GM04504 (cell line): ENCODE measurements at places on chromosomes 1 and 21.

DNA sequence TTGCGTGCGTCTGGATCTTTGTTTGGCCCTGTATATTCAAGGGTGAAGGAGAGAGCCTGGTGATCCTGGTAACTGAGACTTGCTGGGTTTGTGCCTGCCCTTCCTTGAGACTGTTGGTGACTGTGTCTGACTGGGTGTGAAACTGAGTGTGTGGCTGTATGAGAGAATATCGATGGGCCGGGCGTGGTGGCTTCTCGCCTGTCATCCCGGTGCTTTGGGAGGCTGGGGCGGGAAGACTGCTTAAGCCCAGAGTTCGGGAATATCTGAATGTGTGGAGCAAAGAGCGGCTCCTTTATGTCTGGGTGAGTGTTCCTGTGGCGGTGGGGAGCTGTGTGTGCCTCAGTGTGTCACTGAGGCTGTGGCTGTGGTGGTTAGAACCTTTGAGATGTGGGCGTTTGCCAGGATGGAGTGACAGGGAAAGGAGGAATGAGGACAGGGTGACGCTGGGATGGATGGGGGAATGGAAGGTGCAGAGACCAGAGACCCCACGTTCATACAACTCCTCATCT is 2.7 kb upstream of the MARCKSL1 start:
- DNase-seq, result no peak

DNA sequence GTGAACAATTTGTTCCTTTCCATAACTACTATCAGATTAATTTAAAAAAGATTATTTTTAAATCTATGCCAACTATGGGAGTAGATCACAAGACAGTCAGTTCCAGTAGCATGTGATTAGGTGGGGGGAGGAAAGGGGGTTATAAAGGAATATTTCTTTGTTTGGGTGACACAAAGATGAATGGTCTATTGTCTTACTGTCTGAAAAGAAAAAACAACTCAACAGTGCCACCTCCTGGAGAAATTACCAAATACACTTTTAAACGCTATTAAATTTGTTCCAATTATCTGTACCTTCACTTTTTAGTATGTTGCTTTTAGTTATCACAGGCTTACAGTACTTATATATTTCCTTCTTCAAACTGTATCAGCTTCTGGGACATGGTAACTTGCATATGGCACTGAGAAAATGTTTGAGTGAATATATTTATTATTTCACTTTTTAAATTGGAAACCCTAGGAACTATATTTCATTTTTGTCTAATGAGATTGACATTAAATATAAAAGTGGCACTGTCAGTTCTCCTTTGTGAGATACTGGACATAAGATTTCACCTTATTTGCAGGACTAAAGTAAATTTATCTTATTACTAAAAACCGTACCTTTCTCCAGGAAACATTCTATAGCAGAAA is 1.7 kb upstream of the SORT1 start:
- peak; percentile 24 for DNase-seq

DNA sequence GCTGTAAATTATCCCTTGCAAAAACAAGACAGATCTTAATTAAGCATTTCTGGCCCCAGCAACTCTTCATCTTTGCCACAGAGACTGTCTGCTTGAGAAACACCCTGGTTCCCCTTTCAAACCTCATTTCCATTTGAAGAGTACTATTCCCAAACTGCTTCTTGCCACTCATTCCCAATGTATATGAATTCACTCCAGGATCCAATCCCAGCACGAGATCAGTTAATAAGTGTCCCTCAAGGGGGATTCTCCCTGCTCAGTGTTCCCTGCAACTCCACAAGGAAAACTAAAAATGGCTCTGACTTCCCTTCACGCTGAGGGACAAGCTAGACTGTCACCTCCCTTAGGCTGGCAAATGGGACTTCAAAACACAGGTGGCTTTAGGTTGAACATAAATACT is 173.2 kb downstream of the SIPA1L2 start:
- no peak for DNase-seq

DNA sequence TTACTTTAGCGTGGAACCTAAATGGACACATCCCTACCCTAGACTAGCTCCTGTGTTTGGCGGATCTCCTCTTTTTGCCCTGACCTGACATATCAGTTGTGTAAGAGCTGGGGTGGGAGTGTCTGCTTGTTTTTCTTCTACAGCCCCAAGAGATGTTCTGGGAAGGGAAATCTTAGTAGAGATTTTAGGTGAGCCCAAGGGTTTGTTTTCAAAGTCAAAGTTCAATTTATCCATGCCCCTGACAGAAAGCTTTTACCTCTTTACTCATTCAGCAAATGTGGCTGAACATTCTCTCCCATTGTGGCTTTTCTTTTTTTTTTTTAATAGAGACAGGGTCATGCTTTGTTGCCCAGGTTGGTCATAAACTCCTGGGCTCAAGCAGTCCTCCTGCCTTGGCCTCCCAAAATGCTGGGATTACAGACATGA is 7.3 kb upstream of the TARS2 start:
- no peak for DNase-seq

GRCh38 chr1:244368279-244368678 is 83.4 kb downstream of the ADSS2 start:
- no peak for DNase-seq

DNA sequence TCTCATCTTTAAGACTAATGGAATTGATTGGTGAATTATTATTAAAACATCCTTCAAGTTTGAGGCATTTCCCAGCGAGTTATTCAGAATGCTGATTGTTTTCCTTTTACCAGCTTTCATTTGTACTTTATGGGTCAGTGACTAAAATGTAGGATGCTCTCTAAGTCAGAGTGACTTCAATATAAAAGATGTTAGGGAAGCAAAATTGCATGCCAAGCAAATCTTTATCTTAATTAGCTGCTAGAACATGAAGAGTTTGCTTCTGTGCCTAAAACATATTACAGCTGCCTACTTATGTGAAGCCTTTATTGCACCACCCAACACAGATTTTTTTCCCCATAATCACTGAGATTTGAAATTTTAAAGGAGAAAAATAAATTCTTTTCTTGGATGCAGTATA is 79.8 kb upstream of the CYYR1 start:
- no peak for DNase-seq

DNA sequence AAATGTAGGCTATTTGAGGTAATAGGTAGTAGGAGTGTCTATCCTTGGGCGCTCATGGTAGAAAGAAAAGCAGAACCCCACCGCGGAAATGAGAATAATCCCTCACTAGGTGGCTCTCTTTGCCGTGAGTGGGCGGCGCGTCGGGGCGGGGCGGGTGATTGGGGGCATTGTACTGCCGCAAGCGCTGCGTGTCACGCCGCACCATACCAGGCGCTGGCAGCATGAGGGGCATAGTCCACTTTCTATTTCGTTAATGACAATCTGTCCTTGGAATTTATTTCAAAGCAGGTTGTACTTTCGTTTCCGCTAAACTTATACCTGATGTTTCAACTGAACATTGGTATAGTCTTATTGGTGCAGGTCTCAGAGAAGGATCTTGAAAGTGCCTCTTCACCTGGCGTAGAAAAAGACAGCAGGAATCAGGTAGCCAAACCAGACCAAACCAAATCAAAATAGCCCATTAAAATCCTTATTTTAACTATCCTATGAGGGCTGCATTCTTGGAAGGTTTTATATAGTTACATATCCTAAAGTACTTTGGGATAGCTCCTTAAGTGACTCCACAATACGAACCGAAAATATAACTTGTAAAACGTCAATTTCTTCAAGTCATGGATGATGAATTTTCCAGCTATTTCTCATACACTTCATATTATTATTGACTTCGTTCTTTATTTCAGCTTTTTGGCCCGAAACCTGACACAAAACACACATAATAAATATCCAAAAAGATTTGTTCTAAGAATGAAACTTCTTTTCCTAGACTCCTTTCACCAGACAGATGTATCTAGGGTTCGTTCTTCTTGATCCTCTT is 1.9 kb upstream of the SMG7 start:
- DNase-seq, result peak; percentile 30

DNA sequence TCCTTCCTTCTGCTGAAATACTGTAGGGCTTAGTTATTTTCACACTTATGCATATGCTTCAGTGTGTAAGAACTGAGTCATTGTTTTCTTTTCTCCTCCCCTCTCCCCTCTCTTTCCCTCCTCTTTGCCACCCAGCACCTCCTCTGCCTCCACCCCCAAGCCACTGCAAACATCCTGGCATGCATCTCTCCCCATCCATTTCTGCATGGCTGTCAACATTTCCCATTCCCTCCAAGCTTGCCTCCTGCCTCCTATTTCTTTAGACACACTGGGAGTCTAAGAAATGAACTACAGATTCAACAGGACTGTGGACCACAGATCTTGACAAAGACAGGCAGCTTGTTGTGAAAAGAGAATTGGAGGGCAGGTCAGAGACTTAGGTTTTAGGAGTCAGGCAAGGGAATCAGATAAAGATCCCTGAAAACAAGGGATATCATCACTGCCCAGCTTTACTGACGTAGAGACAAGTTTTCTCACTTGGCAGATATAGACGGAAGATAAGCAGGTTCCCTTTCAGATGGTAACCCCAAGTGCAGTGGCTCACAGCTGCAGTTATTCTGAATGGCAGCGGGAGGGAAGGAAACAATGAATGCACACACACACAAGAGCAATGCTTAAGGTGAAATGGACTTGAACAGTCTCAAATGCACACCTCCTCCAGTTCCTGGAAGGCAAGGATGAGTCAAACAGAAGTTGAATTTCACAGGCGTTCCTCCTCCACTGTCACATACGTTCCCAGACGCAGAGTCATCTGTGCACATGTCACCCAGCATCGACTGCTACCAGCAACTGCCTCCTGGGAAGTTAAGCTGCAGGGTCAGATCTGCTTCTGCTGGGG is 56.1 kb downstream of the HIVEP3 start:
- peak; percentile 28 for DNase-seq

GRCh38 chr1:101316799-101317198 is 80.0 kb downstream of the S1PR1 start:
- no peak for DNase-seq

DNA sequence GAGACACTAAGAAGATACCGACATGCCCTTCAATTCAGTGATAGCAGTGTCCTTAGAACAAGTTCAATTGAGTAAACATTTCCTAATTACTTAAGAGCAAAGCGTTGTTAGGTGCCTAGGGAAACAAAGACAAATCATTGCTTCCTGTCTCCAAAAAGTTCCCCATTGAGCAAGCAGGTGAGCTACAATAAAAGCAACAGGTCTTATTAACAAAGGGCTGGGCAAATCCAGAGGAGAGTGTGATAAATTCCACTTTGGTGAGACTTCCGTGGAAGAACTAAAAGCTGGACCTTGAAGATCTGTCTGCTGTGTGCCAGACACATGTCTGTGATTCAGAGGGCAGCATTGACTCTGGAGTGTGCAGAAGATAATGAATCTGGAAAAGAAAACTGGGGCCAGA is 1.9 kb upstream of the TUT4 start:
- no peak for DNase-seq

DNA sequence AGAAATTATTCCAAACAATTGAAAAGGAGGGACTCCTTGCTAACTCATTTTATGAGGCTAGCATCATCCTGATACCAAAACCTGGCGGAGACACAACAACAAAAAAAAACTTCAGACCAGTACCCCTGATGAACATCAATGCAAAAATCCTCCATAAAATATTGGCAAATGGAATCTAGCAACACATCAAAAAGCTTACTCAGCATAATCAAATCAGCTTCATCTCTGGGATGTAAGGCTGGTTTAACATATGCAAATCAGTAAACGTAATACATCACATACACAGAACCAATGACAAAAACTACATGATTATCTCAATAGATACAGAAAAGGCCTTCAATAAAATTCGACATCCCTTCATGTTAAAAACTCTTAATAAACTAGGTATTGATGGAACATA is 440.1 kb downstream of the NUF2 start:
- no peak for DNase-seq

DNA sequence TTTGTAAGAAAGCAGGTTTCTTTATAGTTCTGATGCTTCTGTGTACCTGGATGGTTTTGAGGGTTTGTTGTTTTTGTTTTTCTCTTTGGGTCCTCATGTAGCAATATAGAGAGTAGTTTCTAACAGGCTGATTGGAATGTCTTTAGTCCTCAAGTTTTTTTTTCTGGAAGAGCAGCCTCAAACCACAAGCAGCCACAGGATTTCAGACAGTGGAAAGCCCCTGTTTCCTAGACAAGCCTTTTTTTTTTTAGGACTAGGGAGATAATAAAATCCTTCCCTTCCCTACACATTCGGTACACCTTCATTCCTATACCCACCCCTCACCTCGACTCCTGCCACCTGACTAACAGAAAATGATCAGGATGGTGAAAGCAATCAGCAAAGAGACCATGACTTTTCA is 47.6 kb downstream of the ACP6 start:
- no peak for DNase-seq
